NCI-H1105 (cell line): ENCODE measurements at places on chromosomes 4 and X.

- DNase-seq, result no peak
These were observed 8.6 kb upstream of the KIAA0232 start for GRCh38 chr4:6773616-6774540.

DNA sequence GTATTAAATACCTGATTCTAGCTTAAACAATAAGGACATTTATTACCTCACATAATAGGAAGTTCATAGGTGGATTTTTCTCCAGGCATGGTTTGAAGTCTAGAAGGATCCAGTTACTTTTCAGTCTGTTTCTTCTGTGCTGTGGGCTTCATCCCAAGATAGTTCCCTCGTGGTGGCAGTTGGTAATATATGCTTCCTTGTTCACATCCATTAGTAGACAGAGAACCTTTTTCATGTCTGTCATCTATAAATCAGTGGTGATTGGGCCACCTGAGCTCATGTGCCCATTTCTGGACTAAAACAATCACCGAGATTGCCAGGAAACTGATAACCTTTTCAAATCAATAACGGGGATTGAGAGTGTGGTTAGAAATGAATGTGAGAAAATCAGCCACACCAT is 97.7 kb downstream of the KDM6A start:
- no peak for DNase-seq

GRCh38 chr4:14566518-14566917 is 435.8 kb upstream of the CPEB2 start:
- no peak for DNase-seq

DNA sequence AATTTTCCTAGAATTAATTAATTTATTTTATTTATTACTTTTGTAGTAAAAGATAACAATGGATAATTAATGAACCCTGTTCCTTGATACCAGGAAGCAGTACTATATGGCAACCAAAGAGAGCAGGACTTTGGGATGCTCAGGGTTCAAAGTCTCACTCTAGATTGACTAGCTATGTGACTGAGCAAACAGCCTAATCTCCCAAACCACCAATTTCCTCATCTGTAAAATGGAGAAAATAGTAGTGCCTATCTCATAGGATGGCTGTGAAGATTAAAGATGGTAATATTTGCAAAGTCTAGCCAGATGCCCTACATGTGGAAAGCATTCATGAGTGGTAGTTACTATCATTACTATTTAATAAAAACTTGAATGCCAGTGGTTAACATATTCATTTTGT is 97.6 kb downstream of the PRDM5 start:
- no peak for DNase-seq

GRCh38 chrX:45229348-45229747 is 28.7 kb upstream of the DIPK2B start:
- DNase-seq, result no peak

GRCh38 chrX:150602296-150602695 is 33.9 kb downstream of the MTM1 start:
- no peak for DNase-seq

GRCh38 chr4:107376293-107376692 is 340.2 kb upstream of the DKK2 start:
- no peak for DNase-seq

DNA sequence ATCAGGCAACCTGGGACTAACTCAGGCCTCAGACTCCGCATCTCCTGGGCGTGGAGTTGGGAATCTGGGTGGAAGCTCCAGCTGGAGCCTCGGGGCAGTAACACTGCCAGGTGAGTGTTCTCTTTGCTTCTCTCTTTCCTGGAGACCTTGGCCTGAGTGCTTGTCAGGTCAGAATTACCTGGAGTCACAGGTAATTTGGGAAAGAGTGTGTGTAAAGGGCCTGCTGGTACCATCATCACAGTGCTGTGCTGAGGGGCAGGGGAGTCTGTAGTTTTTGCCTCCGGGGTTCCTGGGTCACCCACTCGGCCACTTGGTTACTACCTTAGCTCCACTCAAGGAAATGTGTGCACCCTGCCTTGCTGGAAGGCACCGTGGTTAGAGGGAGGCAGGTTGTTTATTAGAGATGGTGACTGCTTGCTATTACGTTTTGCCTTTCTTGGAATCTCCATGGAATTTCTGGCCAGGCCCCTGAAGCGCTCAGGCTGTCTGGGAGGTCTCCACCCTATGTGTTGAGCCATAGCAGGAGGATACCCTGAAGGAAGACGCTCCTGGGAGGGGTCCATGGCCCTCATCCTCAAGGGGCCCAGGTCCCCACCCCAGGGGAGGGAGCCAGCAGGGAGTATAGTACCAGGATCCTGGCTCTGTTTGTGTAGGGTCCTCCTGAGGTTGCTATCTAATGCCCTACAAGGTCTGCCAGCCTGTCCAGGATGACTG is 2.9 kb downstream of the GPR78 start:
- no peak for DNase-seq

- DNase-seq, result no peak
These were observed 175.7 kb upstream of the TBC1D9 start for GRCh38 chr4:140931911-140932310.

GRCh38 chr4:54265366-54265765 is 36.3 kb downstream of the PDGFRA start:
- no peak for DNase-seq

- DNase-seq, result no peak
These were observed 38.3 kb downstream of the SEC24D start for GRCh38 chr4:118797558-118798142.

GRCh38 chrX:46796574-46797191 is 37.8 kb upstream of the SLC9A7 start:
- DNase-seq, result peak; percentile 16

DNA sequence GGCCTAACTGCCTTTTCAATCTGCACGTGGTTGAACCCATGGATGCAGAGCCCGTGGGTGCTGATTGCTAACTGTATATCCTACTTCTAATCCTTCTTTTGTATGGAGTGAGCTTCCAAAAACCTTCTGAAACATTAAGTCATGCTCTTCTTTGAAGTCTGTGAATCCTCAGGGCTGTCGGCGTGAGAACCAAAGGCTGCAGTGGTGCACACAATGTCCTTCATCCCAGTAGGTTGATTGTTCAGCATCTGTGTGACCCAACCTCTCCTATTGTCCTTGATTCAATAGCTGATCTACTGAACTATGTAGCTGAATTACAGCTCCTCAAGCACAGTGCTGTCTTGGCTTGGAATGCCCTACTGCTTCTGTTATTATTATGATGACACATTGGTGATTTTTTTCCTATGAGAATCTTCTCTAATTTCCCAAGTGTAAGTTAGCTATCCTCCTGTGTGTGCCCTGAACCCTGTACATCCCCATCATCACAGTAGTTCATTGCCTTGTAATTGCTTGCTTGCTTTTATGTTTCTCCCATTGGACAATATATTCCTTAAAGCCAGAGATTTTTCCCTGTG is 294.6 kb downstream of the TRIML1 start:
- DNase-seq, result no peak

DNA sequence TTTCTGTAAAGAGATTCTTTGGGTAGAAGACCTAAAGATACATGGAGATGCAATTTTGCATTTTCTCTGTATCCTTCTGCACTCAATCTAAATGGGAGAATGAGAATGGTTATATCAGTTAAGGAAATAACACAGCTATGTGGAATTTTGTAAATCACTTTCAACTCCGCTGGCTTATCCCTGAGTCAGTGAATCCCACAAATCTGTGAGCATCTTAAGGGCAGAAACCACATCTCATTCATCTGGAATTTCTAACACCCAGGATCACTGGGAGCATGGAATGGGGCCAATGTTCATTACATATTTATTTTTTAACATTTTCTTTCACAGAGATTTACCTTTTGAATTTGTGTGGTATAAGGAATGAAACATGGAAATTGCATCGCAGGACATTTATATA is 167.8 kb downstream of the CFAP47 start:
- DNase-seq, result no peak

DNA sequence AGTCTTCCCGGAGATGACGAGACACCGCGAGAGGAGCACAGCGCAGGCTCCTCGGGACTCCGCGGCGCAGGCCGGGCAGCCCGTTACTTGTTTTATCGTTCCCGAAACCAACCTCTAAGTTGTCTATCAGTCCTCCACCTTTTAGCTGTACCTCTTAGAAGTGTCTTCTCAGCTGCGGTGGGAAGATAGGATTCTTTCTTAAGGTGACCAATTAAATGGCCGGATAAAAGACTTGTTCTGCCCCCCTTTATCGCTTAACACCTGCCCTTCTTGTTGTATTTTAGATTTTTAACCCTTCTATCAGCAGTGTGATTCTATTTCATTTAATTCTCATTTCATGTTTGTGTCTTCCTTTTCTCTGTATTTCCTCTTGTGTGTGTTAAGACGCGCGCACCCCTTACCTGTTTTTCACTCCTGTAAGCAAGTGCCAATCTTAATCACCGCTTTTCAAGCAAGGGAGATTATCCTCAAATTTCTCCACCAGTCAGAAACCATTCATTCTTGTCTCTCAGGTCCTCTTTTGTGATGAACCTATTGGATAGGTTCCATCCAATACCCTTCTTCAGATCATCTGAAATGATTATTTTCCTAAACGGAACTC is at the start of gene SLC9B2:
SLC9B2 (minus strand) TSS at position 15 of the 601 bp plus-strand sequence. CDS start 9,211 bp downstream, outside the sequence.
- no peak for DNase-seq

GRCh38 chr4:174252412-174252811 is 31.1 kb downstream of the FBXO8 start:
- DNase-seq, result no peak

GRCh38 chr4:182339221-182339641 is 96.0 kb downstream of the TENM3 start:
- DNase-seq, result no peak

GRCh38 chr4:183765251-183765911 is 106.3 kb downstream of the TRAPPC11 start:
- no peak for DNase-seq

GRCh38 chr4:38603652-38604051 is 60.3 kb upstream of the KLF3 start:
- DNase-seq, result no peak

DNA sequence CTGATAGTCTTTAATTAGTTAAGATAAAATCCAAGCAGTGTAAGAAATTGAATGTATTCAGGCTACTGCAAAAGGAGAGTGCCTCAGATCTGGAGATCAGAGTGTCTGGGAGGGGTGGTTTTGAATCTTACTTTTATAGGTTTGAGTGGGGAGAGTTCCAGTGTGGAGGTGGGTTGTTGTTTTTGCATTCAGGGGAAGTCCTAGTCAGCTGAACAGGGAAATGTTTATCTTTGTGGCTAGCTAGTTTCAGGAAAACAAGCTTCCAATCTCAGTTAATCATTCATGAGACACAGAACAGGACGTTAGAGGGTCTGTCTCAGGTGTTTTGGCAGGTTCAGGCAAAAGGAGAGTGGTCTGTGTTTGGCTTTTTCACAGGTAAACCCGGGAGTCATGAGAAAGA is 26.0 kb downstream of the ZNF81 start:
- DNase-seq, result no peak

- DNase-seq, result no peak
These were observed 137.8 kb downstream of the SCFD2 start for GRCh38 chr4:53228036-53228435.

DNA sequence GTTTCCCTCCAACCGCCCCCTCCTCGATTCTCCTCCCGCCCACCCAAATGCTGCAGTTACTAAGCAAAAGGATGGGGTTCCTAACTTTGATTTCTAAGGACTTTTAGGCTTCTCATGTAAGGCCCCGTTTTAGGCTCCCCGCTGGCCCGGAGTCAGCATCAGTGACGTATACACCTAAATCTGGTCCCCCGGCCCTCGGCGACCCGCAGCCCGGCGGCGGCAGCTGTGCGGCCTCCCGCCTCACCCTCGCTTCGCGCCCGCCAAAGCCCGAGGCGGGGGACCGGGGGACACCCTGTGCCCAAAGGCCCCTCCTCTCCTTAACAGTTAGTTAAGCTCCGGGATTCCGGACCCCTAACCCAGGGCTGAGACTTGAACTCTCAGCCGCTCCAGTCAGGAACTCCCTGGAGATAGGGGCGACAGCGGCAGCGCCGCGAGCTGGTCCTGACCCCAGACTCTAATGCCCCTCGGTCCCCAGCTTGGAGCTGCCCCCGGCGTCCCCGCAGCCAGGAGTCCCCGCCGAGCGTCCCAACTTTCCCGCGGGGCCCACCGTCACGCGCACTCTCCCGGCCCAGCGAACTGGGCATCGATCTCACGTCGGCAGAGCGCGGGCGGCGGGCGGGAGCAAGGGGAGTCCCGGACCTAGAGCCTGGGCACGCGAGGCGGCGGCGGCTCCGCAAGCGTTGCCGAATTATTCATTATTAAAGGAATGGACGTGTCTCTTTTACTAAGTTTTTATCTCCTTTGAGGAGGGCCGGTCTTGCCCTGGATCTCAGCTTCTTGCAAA is 1.5 kb upstream of the NR3C2 start:
- no peak for DNase-seq

GRCh38 chr4:147678106-147678505 is 5.9 kb downstream of the PRMT9 start:
- no peak for DNase-seq

- no peak for DNase-seq
These were observed 182.8 kb downstream of the QDPR start for GRCh38 chr4:17329046-17329445.

DNA sequence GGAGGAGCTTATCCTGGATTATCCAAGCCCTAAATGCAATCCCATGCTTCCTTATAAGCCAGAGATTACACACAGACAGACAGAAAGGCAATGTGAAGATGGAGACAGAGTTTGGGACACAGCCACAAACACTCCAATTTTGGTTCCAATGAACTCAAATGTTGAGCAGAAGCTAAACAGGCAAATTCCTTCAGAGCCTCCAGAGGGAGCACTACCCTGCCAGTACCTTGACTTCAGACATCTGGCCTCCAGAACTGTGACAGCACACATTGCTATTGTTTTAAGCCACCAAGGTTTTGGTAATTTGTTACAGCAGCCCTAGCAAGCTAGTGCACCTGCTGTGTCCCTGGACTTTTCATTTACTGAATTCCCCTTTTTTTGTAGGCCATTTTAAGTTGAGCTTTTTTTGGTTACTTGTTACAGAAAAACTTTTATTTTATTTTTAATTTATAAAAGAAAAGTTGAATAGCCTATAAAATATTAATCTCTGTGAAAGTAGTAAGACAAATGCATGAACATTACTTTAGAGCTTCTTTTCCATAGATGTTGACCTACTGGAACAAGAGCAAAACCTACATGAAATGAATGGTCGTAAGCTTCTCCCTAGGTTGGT is 33.4 kb upstream of the SRD5A3 start:
- DNase-seq, result no peak

GRCh38 chr4:165709516-165709915 is 163.5 kb upstream of the TLL1 start:
- DNase-seq, result no peak

- DNase-seq, result no peak
These were observed 261.6 kb downstream of the SPATA18 start for GRCh38 chr4:52312722-52313121.

- DNase-seq, result no peak
These were observed 167.2 kb upstream of the ANK2 start for GRCh38 chr4:112882286-112882685.

- DNase-seq, result no peak
These were observed 57.4 kb upstream of the PITX2 start for GRCh38 chr4:110680265-110680664.

GRCh38 chrX:69255441-69256290 is 90.4 kb upstream of the PJA1 start:
- no peak for DNase-seq

GRCh38 chrX:30228526-30228925 is 1.9 kb upstream of the MAGEB3 start:
- no peak for DNase-seq
